ENCODE measurements at places on chromosomes 16 and 17.
A peak's percentile ranks its signal among the peaks of the same experiment; 100 is the strongest.

DNA sequence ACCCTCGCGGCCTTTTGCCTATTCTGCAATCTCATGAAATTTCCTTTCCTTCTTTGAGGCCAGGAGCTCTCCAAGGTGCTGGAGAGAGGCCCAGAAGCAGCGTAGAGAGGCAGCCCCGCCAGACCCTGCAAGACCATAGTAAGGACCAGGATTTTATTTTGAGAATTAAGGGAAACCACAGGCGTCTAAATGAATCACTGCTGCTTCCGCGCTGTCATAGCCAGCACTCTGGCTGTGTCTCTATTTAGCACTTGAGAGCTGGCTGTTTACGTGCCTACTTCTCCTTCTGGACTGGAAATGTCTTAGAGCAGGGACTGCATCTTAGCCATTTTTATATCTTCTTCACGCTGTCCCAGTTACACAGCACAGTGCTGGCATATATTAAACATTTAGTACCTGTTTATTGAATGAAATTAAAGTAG, 37.6 kb upstream of the PIRT start:
- DNase-seq = no peak

DNA sequence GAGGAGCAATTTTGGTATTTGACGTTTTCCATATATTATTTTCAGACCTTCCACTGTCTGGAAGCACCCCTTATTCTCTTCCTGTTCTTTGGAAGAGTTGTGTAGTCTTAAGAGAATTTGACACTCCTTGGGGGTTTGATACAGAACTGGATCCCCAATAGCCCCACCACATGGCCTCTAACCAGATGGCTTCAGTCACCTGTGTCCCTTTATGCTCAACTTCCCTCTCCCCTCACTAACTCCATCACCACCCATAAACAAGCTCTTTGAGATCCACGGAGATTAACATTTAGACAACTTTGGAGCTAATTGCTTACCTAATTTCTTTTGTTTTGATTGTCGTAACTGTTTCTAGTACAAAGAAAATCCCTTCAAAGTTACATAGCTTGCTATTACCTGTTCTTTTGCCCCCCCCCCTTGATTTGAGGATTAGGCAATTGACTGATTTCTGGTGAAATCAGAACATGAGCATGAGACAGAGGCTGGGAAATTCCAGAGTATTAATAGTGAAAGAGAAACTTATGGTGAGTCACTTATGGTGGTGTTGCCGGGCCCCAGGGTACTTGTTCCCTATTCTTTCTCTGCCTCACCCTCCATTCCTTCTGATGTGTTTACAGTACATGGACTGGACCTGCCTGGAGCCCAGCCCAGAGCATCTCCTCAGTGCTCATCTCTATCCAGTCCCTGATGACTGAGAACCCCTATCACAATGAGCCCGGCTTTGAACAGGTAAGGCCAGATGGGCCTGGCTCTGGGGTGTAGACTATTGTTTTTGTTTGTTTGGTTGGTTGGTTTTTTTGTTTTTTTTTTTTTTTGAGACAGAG, 7.5 kb downstream of the UBE2Z start:
- DNase-seq = peak; percentile 60

DNA sequence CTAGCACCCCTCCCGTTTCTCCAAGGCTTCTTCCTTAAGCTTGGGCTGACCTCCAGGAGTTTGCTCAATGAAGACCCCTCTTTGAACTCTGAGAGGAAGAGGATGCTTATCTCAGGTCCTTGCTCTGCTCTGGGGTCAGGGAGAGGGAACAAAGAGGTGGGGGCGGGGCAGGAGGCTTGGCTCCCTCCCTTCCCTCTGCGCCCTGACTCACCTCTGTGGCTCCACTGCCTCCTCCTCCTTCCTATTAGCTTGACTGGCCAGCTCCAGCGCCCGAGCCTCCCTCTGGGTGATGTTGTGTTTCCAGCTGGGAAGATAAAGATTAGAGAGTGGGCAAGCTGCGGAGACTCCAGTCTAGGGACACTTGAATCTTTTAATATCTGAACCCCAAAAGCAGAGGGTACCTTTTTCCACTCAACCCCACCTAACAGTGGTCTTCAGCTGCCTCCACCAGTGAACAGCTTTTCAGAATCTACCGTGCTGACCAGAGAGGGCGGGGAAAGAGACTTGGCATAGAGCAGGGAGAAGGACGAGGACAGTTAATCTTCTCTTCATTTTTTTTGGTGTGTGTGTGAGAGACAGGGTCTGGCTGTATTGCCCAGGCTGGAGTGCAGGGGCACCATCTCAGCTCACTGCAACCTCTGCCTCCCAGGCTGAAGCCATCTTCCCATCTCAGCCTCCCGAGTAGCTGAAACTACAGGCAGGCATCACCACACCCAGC, 6.7 kb downstream of the GIP start:
- DNase-seq = no peak

- no peak for DNase-seq
These were observed 29.7 kb upstream of the RMI2 start for GRCh38 chr16:11315510-11315909.

DNA sequence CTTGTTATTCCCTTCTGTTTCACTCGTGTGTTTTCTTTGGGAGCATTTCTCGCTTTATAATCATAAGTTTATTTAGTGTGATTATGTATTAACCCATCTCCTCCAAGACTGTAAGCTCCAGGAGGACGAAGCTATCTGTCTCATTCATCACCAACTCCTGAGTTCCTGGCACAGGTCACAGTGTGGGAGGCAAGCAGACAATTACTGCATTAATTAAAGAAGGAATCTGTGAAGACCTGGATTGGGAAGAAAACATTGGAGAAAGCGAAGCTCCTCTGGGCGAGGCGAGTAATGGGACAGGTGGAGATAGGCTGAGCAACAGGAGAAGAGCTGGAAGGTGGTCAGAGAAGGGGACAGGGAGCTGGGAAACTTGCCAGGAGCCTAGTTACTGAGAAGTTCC, 7.8 kb upstream of the CAMKK1 start:
- no peak for DNase-seq

- no peak for DNase-seq
These were observed 39.3 kb downstream of the ABAT start for GRCh38 chr16:8713635-8714172.

GRCh38 chr16:4677390-4677789, 16.0 kb upstream of the NUDT16L1 start:
- no peak for DNase-seq

GRCh38 chr17:69539781-69540319, 125.4 kb downstream of the MAP2K6 start:
- DNase-seq = peak; percentile 57
